T-helper 1 cell treated with Interleukin-12 subunit alpha and Interleukin-12 subunit beta and Interleukin-4 antibody, amounts not matched to agents 30 ng/mL and 1 ng/mL, for 36 hours (primary cell): ENCODE measurements at places on chromosomes 12 and 14. TPM values are rescaled to one million over a fixed set of nuclear protein-coding genes. Genes with fewer than 3 reads are reported as not detected.

DACT1 gene
- total RNA-seq, result 3.7 and 4.7 TPM in 2 replicates

PARPBP gene
- 21.0 and 24.5 TPM in 2 replicates for total RNA-seq

SLCO1B1 gene
- not detected in 2 replicates for total RNA-seq

WNT1 gene
- total RNA-seq, result 0.22 TPM in 1 of 2 replicates, not detected in the other

FKBP3 gene
- total RNA-seq, result 51.3 and 53.2 TPM in 2 replicates

INSM2 gene
- not detected in 2 replicates for total RNA-seq

GSKIP gene
- total RNA-seq, result 18.3 and 19.6 TPM in 2 replicates

KCNJ8 gene
- not detected in 2 replicates for total RNA-seq

BMP4 gene
- total RNA-seq, result not detected in 2 replicates

FAM186B gene
- 0.29 and 0.54 TPM in 2 replicates for total RNA-seq

PRB2 gene
- not detected in 2 replicates for total RNA-seq

PZP gene
- total RNA-seq, result not detected in 2 replicates

C1QL4 gene
- not detected in 2 replicates for total RNA-seq
